ENCODE measurements at places on chromosomes 13 and 19.

DNA sequence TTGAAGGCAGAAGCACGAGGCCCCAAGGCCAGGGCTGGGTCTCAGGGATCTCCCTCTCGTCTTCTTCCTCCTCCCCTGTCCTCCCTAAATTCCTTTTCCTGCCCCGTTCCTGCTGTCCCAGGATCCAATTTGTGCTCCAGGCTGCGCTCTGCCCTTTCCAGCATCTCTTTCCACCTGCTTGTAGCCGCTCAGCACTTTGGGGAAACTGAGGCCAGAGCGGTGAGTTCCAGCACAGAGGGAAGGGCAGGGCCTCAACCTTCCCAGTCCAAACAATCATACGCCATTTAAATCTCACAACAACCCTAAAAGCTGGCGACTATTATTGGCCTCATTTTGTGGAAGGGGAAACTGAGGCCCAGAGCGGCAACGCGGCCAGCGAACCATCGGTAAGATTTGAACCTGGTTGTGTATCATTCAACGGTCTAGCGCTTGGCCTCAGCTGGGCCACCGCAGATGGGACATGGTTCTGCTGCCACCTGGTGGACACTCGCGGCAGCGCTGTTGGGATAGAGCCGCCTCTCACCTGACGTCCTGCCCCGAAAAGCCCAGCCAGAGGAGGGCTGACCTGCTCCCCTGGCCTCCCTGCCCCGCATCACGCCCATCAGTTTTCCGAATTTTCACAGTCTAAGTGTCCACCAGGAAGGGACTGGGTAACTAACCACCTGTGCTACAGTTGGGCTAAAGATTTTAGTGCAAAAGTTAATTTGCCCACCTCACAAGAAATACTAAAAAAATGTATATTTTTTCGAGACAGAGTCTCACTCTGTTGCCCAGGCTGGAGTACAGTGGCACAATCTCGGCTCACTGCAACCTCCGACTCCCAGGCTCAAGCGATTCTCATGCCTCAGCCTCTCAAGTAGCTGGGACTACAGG, 4.2 kb upstream of the RPL18A start:
- peak; percentile 14 for DNase-seq

DNA sequence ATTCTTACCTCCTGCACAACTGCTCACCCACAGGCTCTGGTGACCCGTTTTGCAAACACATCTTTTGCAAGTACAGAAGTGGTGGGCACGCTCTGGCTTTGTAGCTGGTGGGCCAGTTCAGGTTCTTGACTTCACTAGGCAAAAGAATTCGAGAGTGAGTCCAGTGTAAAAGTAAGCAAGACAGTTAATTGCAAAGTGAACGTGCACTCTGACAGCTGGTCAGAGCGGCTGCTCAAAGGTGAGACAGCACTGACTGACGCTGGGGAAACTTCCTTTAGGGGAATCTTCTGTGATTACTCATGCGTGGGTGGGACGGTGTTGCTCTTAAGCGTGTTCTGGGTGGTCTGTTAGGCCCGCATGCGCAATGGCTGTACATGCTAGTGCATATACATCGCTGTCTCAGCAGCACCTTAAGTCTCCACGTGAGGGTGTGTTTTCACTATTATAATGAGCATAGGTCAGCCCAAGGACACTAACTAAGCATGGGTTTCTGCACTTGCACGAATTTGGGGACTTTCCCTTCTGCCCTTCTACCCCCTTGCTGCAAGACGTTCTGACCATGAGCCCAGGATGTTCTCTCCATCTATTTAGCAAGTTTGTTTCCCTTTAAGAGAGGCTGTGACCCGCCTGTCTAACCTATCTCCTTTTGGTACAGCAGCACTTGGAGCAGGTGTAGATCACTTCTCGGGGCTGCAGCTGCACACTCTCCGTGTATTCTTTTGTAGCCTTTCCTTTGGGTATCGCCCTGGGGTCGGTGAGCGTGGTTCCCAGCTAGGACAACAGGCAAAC, 30.2 kb upstream of the CD33 start:
- no peak for DNase-seq

DNA sequence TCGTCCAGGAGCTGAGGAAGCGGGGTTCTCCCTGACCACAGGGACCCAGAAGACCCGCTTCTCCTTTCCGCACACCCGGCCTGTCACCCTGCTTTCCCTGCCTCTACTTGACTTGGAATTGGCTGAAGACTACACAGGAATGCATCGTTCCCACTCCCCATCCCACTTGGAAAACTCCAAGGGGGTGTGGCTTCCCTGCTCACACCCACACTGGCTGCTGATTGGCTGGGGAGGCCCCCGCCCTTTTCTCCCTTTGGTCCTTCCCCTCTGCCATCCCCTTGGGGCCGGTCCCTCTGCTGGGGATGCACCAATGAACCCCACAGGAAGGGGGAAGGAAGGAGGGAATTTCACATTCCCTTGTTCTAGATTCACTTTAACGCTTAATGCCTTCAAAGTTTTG, 18.9 kb downstream of the VASP start:
- DNase-seq, result no peak

DNA sequence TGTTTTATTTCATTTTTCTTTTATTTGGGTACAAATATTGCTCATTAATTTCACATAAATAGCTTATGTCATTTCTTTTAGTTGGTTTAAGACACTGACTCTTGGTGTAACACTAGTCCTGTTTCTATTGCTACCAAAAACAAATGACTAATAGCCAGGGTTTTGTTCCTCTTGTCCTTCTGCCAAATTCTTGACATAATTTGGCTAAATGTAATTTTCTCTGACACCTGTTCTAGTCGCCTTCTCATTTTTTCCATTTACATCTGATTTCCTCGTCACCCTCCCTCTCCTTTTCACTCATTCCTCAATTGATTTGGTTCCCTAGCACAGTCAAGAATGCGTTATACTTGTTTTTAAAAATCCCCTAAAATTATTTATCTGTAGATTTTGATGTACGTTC, 1718.7 kb downstream of the EFNB2 start:
- no peak for DNase-seq

DNA sequence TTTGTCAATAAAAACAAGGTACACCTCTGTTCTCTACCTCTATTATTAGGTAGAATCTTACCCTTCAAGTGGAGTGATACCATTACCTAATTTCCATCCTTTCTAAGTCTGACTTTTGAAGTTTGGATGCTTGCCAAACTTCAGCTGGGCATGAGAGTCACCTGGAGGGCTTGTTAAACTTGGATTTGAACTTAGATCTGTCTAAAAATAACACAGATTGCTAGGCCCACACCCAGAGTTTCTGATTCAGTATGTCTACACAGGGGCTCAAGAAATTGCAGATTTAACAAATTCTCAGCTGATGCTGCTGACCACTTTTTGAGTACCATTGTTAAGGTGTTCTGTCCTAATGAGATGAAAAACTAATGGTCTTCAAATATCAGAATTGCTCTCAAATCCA, 512.2 kb downstream of the LMO7 start:
- DNase-seq, result no peak

All from NCI-H2081 treated with DMSO at 0.1 percent for 48 hours (cell line).